CD4-positive, alpha-beta T cell treated with Interleukin-6 at 100 ng/mL for 8 hours (primary cell): ENCODE measurements at places on chromosomes 7 and 10.

DNA sequence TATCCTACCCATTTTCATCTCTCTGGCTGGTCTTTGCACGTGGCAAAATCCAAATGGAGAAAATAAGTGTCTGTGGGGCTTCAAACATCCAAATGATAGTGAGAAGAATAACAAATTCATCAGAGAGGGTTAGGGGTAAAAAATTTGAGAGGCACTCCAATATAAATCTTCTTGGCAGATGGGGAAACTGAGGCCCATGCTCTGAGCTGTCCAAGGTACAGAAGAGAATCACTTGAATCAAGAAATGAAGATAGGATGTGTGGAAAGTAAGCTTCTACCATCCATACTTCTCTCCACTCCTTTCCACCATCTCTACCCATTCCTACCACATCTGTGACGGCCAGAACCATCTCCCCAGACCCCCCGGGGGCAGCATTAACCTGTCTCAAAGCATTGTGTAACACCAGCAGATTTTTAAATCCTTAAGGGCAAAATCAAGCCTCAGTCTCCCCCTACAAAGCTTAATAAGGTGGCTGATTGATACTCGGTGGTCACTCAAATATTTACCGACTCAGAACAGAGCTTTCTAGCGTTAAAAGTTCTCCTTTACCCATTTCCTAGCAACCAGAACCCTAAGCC lies 818 bp downstream of the GOT1 start:
- DNase-seq = no peak

- DNase-seq = no peak
Measured at GRCh38 chr10:73967022-73967429, 30.9 kb upstream of the VCL start.

GRCh38 chr7:138755842-138756590 lies 41.8 kb upstream of the TMEM213 start:
- DNase-seq = no peak

- DNase-seq = no peak
Measured at GRCh38 chr7:99244939-99245338, 27.7 kb upstream of the MYH16 start.

DNA sequence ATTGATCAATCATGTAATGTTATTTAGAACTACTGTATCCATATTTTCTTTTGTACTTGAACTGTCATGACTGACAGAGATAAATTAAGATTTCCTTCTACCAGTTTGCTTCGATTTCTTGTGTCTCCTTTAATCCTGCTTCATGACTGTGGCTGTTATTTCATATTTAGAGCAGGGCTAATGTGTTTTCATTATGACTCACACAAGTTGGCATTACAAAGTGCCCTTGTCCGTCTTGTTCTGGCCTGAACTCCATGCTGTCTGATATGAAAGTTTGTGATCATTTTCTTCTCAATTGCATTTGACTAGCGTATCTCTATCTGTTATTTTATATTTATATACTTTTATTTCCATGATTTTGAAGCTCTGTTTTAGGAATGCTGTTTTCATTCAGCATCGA lies 344.1 kb upstream of the PRKCQ start:
- no peak for DNase-seq

GRCh38 chr7:28174901-28175661 lies 5.5 kb downstream of the JAZF1 start:
- DNase-seq = no peak

DNA sequence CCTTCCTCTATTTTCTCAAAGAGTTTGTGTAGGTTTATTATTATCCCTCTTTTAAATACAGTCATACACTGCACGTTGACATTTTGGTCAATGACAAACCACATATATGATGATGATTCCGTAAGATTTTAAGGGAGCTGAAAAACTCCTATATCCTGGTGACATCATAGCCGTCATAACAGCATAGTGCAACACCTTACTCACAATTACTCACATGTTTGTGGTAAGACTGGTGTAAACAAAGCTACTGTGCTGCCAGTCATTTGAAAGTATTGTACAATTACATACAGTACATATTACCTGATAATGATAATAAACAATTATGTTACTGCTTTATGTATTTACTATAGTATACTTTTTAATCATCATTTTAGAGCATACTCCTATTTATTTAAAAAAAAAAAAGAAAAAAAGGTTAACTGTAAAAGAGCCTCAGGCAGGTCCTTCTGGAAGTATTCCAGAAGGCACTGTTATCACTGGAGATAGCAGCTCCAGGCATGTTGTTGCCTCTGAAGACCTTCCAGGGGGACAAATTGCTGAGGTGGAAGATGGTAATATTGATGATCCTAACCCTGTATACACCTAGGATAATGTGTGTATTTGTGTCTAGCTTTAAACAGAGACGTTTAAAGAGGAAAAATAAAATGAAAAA lies 123.3 kb upstream of the CDK1 start:
- DNase-seq = no peak

- no peak for DNase-seq
Measured at GRCh38 chr7:99128076-99128950, 15.6 kb downstream of the SMURF1 start.

DNA sequence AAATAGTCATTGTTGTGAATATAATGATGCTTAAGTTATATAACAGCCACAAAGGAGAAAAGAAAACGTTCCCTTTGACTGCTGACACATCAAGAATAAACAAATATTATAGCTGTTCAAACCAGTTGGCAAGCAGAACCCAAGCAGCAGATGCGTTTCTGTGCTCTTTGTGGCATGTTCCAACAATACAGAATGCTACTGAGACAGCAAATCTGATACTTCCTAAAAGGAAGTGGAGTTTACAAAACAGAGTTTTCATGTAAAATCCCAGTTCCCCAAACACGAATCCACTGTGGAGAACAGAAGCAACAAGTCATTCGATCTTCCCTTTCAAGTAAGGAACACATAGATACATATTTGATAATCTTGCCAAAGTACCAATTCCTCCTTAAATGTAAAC lies 170.9 kb upstream of the ASAH2 start:
- no peak for DNase-seq

- DNase-seq = no peak
Measured at GRCh38 chr10:121804460-121804859, 123.4 kb downstream of the ATE1 start.

GRCh38 chr10:112374724-112375541 lies 1.0 kb downstream of the ACSL5 start:
- peak; percentile 34 for DNase-seq

GRCh38 chr7:13312307-13312706 lies 624.9 kb downstream of the ARL4A start:
- no peak for DNase-seq

DNA sequence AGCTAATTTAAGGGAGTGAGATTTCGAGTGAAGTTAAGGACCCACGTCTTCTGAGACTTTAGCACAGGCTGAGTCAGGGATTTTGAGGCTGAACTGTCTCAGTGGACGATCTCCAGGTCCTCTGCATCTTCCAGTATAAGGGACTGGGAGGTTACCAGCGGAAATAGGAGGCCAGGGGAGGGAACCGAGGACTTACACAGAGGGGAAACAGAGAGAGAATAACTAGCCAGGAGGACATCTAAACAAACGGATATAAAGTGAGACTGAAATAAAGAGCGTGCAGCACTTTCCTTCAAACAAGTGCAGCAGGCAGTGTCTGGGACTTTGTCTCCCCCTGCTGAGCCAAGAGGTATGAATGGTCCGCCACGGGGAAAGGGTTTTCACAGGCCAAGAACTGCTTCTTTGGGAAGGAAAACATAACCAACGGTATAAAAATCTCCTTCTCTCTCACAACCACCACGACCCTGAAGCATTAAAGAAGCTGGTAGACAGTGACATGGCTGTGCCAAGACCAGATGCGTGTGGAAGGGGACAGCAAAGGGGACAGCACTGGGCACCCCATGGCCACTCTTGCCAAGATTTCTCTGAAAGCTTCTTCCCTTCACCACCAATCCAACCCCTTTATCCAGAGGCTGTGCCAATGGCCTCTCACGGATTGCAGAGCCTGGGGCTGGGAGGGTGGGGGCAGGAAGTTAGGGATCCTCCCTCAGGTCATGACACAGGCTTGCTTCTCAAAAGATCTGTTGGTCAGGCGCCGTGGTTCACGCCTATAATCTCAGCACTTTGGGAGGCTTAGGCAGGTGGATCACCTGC lies 72.0 kb downstream of the SLC37A3 start:
- peak; percentile 46 for DNase-seq

GRCh38 chr10:103896225-103896624 lies 21.8 kb downstream of the STN1 start:
- no peak for DNase-seq

GRCh38 chr7:47366211-47366610 lies 215.7 kb downstream of the TNS3 start:
- DNase-seq = no peak

DNA sequence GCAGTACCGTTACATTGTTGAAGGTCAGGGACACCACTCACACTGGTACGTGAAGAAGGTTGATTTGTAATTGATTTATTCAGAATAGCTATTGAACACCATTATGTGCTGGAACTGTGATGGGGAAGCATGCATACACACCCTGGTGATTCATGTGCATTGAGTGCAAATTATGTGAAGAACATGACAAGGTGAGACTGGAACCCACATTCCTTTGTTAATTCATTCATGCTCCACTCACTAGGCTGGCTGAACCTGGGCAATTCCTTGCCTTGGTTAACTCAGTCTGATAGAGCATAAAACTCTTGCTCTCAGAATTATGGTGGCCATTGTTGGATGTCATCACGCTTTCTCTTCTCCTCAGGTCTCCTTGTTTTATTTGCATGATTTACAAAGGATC lies 67.3 kb upstream of the TPK1 start:
- no peak for DNase-seq

- DNase-seq = no peak
Measured at GRCh38 chr10:128173386-128173785, 47.2 kb upstream of the MKI67 start.

- no peak for DNase-seq
Measured at GRCh38 chr7:47529826-47530555, 51.9 kb downstream of the TNS3 start.

- DNase-seq = no peak
Measured at GRCh38 chr10:90964781-90965465, 44.0 kb upstream of the ANKRD1 start.

DNA sequence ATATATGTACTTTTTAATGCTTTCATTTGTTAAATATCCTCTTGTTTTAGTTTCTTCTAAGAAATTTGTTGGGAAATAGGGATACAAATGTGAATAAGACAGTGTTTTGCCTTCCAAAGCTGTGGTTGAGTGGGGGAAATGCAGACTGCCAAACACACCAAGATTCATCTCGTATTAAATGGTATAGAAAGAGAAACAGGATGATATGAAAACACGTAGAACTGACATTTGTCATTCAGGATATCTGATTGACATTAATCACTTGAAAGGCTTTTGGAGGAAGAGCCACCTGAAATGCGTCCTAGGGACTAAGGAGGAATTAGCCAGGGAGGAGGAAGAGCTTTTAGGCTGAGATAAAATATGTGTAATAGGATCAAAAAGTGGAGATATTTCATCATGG lies 287.4 kb upstream of the SEMA3C start:
- no peak for DNase-seq

- no peak for DNase-seq
Measured at GRCh38 chr7:117848941-117849340, 24.3 kb downstream of the CTTNBP2 start.

DNA sequence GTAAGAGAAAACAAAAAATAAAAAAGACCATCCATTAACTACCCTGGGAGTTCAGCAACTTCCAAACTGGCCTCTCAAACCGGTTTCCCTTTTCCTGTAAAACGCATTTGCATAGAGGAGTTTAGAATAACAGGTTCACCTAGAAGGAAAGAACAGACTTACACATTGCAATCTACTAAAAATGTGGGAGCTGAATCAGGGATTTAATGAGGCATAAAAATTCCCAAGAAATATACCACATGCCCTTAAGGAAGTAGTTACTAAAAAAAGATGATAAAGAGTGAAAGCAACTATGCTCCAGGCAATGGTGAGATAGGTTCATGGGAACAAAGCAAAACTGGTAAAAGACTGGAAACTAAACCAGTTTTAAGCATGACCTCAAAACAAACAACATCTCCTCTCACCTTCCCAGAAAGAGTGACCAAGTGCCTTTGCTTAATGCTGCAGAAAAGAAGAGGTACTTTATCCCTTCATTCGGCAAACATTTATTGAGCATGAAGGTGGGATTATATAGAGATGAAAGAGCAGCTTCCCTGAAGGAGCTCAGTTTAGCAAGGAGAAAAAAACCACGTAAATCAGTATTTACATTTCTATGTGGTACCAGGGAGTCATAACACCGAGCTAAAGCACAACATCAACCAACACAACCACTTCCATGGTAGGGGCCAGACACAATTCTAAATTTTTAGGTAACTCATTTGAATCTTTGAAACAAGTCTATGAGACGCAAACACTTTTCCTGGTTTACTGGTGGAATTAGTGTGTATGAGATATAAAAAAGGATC lies 152.8 kb downstream of the SGMS1 start:
- DNase-seq = no peak

DNA sequence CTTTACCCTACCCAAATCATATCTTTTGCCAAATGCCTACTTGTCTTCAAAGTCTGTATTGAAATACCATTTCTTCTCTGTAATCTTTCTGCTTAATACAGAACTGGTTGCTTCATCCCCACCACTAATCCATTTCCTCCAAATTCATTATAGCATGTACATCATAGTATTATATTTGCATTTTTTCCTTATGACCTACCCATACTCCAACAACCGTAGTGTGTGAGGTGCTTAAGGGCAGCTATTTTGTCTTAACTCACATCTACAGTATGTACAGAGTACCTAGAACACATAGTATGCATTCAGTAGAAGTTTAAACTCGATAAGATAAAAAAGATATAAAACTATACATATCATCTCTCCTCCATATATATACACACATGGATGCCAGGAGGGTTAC lies 23.7 kb downstream of the ACSL5 start:
- DNase-seq = no peak

GRCh38 chr7:134364619-134365037 lies 47.9 kb upstream of the SLC35B4 start:
- no peak for DNase-seq

DNA sequence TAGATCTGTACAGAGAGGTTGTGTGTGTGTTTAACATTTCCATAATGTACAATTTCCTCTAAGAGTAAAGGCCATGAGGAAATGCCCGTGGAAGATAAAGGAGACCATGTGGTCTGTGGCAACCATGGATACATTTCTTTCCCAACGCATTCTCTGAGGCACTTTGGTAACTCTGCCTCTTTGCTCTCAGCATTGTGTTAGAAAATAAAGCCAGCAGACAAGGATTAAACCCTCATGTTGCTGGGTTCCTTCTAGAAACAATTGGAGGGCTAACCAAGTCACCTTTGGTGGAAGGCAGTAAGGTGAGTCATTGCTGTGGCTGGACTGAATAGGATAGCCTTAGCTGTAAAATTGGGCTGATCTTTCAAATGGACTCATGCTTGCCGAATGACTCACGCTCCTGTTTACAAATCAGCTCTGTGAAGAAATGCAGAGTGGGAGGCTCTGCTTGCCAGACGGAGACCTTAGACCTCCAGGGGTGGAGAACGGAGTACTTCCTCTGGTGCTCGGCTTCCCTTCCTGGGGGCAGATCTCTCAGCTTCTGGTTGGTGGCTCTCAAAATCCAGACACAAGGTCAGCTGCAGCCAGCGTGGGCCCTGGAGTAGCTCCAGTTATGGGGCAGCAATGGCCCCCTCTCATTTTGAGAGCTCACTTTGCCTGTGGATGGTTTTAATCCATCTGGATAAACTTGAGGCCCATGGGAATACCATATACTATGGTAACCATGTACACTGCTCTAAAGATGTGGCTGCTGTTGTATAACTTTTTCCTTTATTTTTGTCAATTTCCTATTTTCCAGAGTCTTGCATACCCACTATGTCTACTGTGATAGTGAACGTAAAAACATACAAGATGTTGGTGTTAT lies 137.3 kb downstream of the TCF7L2 start:
- DNase-seq = no peak
